ENCODE measurements at places on chromosomes 11 and 22.

- no peak for DNase-seq
These were observed 69.1 kb downstream of the C11orf87 start for GRCh38 chr11:109490953-109491635.

DNA sequence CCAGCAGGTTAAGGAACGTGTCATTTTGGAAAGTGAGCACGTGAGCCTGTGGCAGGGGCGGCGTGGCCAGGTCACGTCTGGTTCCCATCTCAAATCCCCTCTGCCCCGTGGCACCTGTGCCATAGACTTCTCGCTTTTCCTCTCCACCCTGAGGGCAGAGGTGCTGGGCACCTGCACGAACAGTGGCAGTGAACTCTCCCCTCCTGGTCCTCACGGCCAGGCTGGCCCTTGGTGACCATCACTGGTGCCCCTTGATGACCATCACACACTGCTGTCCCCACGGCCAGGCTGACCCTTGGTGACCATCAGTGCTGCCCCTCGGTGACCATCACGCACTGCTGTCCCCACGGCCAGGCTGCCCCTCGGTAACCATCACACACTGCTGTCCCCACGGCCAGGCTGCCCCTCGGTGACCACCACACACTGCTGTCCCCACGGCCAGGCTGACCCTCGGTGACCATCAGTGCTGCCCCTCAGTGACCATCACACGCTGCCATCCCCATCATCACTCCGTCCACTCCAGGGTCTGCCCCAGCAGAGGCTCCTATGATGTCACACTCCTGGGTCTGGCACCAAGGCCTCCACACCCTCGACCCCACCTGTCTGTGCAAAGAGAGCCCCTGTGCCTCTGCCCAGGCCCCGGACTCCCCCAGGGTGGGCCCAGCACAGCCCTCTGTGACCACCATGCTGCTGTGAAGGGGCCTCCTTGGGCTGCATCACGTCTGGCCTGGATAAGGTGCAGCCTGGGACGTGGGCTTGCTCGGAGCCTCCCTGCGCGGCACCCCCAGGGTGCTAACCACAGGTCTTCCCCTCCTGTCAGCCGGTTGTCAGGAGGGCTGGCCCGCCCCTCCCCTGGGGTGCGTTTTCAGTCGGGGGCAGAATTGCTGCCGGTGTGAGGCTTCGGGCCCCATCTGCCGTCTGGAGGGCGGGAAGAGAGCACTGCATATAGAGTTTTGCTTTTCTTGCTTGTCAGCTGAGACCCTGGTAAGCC, 738.6 kb downstream of the BRD1 start:
- DNase-seq, result no peak

GRCh38 chr11:83862691-83863090, 576.5 kb upstream of the CCDC90B start:
- no peak for DNase-seq

DNA sequence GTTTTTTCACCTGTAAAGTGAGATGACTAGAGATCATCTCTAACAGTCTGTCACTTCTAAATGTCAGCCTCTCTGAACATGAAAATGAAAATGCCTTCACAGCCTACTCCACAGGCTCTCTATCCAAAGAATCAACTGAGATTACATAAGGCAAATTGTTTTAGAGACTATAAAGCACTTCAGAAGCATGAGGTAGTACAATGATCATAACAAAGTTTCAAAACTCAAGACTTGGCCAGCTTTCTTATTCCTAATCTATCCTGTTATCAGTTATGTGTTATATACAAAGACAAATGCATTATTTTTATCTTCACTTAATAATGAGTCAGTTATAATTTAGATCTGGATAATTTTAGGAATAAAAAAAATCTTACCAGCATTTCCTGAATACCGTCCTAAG, 20.3 kb upstream of the CEP126 start:
- no peak for DNase-seq

- DNase-seq, result no peak
These were observed 286.4 kb downstream of the NXPE2 start for GRCh38 chr11:114964676-114965214.

DNA sequence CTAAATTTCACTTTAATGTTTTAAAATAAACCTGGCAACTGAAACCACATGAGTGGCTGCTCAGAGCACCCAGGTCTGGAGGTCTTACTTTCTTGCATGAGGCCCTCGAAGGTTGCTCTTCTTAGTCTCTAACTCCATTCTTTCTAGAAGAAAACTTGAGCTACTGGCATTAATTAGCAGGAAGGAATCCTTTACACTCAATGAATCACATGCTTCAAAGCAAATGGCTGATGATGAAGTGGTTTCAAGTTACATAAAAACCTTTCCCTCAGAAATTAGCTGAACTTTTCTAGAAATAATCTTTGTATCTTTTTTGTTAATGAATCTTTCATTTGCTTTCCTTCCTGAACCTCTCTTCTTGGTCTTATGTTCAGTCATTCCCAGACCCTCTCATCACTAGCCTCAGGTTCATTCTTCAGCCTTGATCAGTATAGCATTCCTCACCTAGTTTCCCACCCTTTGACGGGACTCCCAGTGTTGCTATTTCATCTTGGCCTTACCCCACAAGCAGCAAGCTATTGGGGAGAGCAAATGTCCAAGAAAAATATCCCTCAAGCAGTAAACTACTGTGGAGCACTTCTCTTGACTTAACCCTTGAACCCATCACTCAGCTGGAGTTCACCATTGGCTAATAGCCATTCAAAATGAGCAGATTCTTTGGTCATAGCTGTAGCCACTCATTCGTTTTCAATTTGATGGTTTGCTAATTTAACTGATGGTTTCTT, 75.1 kb downstream of the INSC start:
- DNase-seq, result no peak

DNA sequence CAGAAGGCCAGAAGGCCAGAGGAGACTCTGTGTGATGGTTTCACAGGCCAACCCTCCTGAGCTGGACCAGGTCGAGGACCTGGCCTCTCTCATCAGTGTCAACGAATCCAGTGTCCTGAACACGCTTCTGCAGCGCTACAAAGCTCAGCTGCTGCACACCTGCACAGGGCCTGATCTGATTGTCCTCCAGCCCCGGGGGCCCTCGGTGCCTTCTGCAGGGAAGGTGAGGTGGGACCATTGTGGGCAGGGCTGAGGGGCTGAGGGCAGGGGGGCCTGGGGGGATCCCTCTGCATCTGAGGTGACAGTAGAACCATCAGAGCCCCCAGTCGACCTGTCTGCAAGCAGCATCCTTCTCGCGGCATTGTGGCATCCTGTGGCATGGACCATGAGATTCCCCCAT, 30.3 kb downstream of the MYO18B start:
- DNase-seq, result no peak

DNA sequence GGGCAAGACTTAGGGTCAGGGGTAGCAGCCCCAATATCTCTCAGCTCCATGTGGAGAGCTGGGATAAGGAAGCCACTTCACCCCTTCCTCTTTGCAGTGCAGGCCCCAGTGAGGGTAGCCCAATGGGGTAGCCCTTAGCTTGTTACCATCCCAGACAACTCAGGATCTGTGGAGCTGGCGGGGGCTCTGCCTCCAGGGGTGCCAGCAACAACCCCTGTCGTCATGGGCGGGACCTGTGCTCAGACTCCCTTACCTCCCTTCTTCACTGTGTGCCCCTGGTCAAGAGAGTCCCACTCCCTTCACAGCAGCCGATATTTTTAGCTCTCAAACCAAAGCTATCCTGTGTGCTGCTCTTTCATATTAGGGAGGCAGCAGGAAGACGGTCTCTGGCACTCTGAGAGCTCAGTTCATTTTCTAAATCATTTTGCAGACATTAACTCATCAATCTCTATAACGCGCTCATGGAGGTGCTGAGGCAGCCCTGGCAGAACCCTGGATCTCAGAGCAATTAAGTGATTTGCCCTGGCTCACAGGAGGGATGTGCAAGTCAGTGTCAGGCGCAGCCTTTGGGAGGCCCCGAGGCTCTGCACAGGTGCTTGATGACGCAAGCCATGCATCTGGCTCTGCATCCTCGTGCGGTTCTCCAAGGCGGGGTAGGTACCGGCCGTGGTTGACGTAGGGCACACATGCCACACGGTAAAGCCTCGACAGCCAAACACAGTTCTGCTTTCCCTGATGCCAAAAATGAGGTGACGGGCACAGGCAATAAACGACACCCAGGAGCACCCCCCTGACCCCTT, 357.6 kb downstream of the SHANK2 start:
- no peak for DNase-seq
